ENCODE measurements at places on chromosomes 5 and 9. TPM values are rescaled to one million over a fixed set of nuclear protein-coding genes. Genes with fewer than 3 reads are reported as not detected.
A peak's percentile ranks its signal among the peaks of the same experiment; 100 is the strongest.

DNA sequence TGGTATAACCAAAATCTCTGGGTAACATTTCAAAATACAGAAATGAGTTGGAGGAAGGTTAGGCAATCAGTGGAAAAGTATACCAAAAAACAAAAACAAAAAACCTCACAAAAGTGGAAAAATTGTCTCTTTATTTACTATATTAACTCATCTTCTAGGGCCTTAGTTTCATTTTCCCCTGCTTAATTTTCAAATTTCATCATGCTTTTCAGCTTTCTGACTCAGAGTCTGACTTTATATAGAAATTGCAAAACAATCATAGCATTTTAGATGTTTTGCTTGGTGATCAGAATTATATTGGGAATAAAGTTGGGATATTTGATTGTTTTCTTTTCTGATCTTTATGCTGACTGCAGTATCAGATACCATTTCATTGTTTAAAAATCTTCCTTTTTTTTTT is 257.0 kb upstream of the PRR16 start:
- DNase-seq: no peak

- DNase-seq: no peak
These were observed 110.2 kb downstream of the PJA2 start for GRCh38 chr5:109299557-109299956.

DNA sequence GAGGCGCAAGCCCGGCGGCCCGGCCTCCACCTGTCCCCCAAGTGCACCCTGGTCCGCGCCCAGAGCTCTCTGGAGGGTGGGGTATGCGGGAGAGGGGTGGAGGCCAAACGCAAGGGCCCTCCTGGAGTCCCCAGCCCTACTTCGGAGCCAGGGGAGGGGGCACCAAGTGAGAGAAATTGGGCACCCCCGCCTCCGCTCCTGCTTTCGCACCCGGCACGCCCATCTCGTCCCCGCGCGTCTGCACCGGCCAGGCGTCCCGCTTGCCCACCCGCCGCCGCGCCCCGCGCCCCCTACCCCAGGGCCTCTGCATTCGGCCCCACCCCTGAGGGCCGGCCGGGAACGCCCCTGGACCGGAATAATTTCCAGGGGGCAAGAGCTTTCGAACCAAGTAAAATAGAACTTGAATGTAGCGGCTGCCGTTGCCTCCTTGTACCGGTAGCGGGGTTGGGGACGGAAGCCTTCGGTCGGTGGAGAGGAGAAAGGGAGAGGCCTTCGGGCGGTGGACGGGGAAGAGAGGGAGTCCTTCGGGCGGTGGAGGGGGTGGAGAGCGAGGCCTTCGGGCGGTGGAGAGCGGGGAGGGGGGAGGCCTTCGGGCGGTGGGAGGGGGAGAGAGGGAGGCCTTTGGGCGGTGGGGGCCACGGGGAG is 694 bp upstream of the PHPT1 start:
- DNase-seq: no peak

GRCh38 chr5:68875351-68875750 is 218.5 kb upstream of the SLC30A5 start:
- DNase-seq: no peak

DNA sequence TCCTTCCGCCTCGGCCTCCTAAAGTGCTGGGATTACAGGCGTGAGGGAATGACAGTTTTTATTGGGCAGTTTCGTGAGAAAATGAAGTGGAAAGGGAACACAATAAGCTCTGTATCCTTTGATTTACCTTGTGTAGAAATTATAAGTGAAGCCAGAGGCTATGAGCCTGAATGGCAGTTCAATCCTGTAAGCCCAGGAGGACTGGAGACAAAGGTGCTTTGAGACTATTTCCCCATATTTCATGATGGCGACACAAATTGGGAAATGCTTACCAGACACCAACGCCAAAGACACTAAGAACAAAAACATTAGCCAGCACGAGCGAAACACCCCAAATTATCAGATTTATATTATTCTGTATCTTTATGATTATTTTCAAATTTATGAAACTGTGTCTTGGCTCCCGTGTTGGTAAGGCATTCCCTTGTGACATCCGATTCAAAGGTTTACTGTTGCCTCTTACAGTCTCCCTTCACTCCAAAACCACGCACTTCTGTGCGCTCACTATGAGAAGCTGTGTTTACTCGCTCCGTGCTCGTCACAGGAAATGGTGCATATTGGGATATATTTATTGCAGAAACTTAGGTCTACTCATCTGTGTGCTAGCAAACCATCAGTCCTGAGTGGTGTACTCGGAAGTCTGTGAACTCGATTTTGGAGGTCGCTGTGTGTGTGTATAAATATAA is 73.9 kb downstream of the SH3PXD2B start:
- no peak for DNase-seq

- peak; percentile 7 for DNase-seq
These were observed 12.2 kb upstream of the CSNK1A1 start for GRCh38 chr5:149563466-149563865.

DNA sequence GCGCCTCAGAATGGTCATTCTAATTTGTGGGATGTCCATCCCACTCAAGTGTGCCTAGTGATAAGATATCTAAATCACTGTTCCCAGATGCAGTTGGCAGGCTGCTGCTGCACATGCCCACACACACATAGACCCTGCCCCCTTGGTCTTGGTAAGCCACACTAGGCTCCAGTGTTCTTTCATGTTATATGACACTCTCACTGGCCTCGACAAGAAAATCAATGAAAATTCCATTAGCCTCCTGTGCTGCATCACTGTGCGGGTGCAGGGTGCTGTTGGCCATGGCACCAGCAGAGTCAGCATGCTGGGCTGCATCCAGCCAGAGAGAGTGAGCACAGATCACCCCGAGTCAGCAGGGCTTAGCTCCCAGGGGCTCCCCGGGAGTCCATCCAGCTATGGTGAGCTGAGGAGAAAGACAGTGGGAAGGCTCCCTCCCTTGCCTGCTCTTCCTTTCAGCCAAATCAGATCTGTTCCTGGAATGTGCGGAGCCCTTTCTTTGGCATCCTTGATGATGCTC is 59.9 kb downstream of the ABLIM3 start:
- no peak for DNase-seq

DNA sequence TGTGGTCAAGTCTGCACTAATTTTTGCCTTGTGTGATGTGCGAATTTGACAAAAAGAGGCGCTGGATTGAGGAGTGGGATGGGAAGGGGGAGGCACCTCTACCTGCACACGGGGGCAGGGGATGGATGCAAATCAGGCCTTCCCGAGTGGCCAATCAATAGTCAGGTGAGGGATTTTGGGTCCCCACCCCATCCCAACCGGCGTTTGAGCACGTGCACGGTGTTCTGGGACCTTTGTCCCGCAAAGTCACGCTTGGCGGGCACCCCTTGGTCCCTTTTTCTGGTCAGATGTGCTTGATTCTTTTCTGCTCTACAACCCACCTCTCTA is 685 bp upstream of the ADAMTS19 start:
- no peak for DNase-seq

DNA sequence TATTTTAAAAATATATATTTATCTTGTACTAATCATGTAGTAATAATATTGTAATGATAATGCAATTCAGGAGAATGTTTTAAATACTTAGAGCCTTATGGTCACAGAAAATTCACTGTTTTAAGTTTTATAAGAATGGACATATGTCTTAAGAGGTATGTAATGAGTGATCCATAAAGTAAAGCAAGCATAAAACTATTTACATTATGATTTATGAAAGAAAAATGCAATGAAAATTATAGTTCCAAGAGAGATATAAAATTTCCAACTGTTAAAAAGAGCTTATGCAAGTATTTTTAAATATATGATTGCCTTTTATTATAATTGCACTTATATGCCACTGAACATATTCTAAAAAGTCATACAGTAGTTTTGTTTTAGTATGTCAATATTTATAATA is 157.5 kb upstream of the TARS1 start:
- DNase-seq: no peak

DNA sequence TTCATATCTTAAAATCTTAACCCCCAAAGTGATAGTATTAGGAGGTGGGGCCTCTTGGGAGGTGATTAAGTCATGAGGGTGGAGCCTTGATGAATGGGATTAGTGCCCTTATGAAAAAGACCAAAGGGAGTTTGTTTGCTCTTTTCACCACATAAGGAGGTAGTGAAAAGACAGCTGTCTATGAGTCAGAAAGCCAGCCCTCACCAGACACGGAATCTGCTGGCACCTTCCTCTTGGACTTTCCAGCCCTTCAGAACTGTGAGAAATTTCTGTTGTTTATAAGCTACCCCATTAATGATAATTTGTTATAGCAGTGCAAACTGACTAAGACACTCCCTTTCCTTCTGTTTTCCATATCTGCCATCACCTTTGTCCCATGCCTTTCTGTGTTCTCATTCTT is 20.8 kb downstream of the IFNB1 start:
- no peak for DNase-seq

GRCh38 chr5:119343766-119344165 is 12.1 kb upstream of the TNFAIP8 start:
- peak; percentile 80 for DNase-seq

DNA sequence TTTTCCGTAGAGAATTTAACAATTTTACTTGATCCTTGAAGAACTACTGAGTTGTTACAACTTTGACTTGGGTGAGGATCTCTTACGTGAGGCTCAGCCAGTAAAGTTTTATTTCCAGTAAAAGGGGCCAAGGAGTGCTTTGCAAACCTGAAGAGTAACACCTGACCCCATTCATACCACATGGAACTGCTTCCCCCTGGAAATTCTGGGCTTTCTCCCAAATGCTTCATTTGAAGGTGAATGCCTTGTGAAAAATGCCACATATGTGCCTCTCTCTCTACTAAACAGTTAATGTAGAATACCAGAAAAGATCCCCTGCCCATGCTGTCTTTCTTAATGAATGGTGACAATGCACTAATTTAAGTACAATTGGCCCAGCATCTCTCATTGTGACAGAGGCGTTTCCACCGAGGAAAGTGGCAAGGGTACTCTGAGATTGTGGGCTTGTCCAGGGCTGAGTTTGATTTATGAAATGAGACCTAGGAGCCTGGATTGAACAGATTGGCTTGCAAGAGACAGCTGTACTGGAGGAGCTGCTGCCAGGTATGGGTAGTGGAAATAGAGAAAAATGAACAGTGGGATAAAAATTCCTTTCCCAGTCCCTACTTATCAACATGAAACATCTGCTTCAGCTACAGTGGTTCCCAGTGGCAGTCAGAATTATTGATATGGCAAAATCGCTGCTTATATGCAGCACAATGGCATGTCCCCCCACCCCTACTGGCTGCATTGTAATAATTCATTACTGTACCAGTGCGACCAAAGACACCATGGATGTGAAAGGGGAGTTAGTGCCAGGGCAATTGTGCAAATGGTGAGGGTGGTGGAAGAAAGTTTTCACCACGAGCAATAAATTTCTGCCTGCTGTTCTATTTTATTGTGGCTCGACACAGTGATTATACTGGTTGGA is 843.7 kb upstream of the WWC1 start:
- DNase-seq: no peak

GRCh38 chr9:131755541-131756198 is 15.8 kb upstream of the RAPGEF1 start:
- peak; percentile 91 for DNase-seq

DNA sequence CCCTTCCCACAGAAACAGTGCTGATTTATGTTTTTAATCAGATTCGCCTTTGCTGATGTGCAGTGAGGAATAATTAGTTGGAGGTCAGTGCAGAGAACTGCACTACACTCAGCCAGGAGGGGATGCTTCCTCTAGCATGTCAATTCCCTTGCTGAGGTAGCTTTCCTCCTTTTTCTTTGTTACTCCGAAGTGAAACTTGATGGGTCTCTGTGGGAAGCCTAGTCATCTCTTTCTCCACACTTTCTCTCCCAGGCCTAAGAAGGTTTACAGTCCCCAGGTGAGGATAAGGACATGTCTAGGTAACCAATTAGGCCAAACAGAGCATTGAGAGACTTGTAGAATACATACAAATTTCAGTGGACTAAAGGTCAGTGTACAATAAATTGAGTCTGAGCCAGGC is 461.8 kb downstream of the KIF4B start:
- no peak for DNase-seq

- DNase-seq: peak; percentile 25
These were observed 43.6 kb upstream of the C5orf46 start for GRCh38 chr5:147949711-147950573.

DNA sequence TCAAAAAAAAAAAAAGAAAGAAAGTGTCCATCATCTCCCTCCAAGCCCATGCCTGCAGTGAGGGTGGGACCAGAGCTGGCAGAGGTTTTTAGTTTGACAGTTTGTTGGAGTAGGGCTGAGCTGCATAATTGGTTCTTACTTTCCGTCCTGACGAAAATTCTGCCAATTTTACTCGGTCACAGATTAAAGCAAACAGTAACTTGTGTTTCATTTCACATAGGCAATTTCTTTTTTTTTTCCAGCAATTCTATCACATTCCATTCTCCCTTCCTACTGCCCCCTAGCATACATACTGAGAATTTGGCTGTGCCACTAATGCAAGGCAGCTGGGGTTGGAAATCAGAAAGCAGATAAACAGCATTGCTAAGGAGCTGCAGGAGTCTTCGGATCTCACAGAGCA is 132.4 kb downstream of the FRMD3 start:
- DNase-seq: no peak

GRCh38 chr5:16844952-16845351 is 91.1 kb downstream of the MYO10 start:
- no peak for DNase-seq

- DNase-seq: peak; percentile 49
These were observed 22.8 kb upstream of the FOXB2 start for GRCh38 chr9:76996700-76997099.

DNA sequence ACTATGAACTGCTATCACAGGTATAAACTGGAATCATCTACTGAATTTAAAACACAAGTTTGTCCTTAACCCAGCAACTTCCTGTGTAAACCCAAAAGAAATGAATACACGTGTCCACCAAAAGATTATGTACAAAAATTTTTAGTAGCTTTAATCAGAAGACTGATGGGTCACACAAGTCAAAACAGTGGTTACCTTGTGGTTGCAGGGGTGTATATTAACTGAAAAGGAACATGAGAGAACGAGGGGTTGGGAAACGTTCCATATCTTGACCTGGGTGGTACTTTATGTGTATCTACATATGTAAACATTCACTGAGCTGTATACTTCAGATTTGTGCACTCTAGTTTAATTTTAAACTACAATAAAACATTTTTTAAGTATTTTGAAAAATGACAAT is 18.6 kb downstream of the ZDHHC21 start:
- DNase-seq: no peak

- no peak for DNase-seq
These were observed 315.8 kb upstream of the GRAMD2B start for GRCh38 chr5:126107381-126107780.

GRCh38 chr5:855771-856530 is 5.2 kb upstream of the ZDHHC11 start:
- no peak for DNase-seq

RAB3C gene
- 0.91 TPM for total RNA-seq

FLT4 gene
- total RNA-seq: 24.6 TPM

ELAVL2 gene
- not detected for total RNA-seq

CCDC69 gene
- 0.74 TPM for total RNA-seq

LECT2 gene
- not detected for total RNA-seq

EFNA5 gene
- 4.1 TPM for total RNA-seq

HBEGF gene
- 68.9 TPM for total RNA-seq

CTNND2 gene
- 4.9 TPM for total RNA-seq

SET gene
- 1,185 TPM for total RNA-seq

PCDHGA7 gene
- total RNA-seq: 0.42 TPM

SLC46A2 gene
- not detected for total RNA-seq

SWI5 gene
- 72.8 TPM for total RNA-seq

FOXD1 gene
- 62.3 TPM for total RNA-seq

SV2C gene
- 0.03 TPM for total RNA-seq

SLC35D2 gene
- total RNA-seq: 18.6 TPM

KCNV2 gene
- total RNA-seq: not detected

SCGB3A2 gene
- total RNA-seq: not detected

CFAP157 gene
- total RNA-seq: not detected

EIF4E1B gene
- not detected for total RNA-seq

All from Daoy (cell line).